ENCODE measurements at places on chromosomes 7 and 10. TPM values are rescaled to one million over a fixed set of nuclear protein-coding genes. Genes with fewer than 3 reads are reported as not detected.

Gene ECD
- 41.1 TPM for total RNA-seq

Gene RNF148
- total RNA-seq: 0.86 TPM

Gene ENO4
- 0.17 TPM for total RNA-seq

Gene SNCG
- 2.2 TPM for total RNA-seq

Gene GRM3
- not detected for total RNA-seq

Gene TUBB8
- total RNA-seq: not detected

Gene SFRP4
- 8.3 TPM for total RNA-seq

Gene CALML3
- total RNA-seq: not detected

Gene ARHGEF35
- total RNA-seq: 0.43 TPM

Gene MACROH2A2
- total RNA-seq: 42.7 TPM

Gene CNNM2
- 3.4 TPM for total RNA-seq

Gene BUD23
- 31.9 TPM for total RNA-seq

Gene SSC4D
- total RNA-seq: 1.6 TPM

Gene NRCAM
- 2.4 TPM for total RNA-seq

Gene AS3MT
- not detected for total RNA-seq

Gene TAS2R16
- total RNA-seq: not detected

Gene MXI1
- total RNA-seq: 16.7 TPM

Gene HOXA3
- 5.5 TPM for total RNA-seq

Gene ZNF488
- total RNA-seq: 0.53 TPM

Gene SFRP5
- not detected for total RNA-seq

Gene CRCP
- 55.2 TPM for total RNA-seq

Gene TMEM213
- total RNA-seq: not detected

Gene MALSU1
- total RNA-seq: 158 TPM

Gene CHN2
- total RNA-seq: 17.2 TPM

Gene HOXA10
- 6.1 TPM for total RNA-seq

Gene OR9A2
- not detected for total RNA-seq

Gene NPSR1
- not detected for total RNA-seq
